Effector memory CD8-positive, alpha-beta T cell (primary cell): ENCODE measurements at places on chromosomes 2 and 18.

- no peak for DNase-seq
Observed at GRCh38 chr2:75702593-75702992, 8.1 kb downstream of the GCFC2 start.

GRCh38 chr2:71857636-71858035 is 290.0 kb downstream of the CYP26B1 start:
- no peak for DNase-seq

- DNase-seq, result no peak
Observed at GRCh38 chr2:31347750-31348149, 66.8 kb downstream of the XDH start.

GRCh38 chr2:80737047-80737446 is 432.5 kb upstream of the LRRTM1 start:
- no peak for DNase-seq

GRCh38 chr2:232400256-232401015 is 6.2 kb upstream of the ALPG start:
- no peak for DNase-seq

GRCh38 chr2:74886811-74887210 is 52.9 kb downstream of the HK2 start:
- no peak for DNase-seq

DNA sequence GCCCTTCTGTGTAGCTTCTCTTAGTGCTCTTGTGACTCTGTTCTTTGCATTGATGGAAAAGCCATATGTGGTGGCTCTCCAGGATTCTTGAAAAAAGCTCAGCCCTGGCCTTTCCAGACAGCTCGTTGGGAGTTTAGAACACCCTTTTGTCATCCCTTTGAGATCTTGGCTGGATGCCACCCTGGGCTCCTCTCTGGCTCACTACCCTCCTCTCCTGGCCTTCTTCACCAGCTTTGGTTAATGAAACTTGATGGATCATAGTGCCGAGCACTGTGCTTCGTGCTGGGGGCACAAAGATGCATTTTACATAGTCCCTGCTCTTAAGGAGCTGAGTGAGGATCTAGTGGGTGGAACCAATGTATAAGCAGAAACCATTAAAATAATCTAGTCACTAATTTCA is 15.6 kb upstream of the FHOD3 start:
- DNase-seq, result no peak

DNA sequence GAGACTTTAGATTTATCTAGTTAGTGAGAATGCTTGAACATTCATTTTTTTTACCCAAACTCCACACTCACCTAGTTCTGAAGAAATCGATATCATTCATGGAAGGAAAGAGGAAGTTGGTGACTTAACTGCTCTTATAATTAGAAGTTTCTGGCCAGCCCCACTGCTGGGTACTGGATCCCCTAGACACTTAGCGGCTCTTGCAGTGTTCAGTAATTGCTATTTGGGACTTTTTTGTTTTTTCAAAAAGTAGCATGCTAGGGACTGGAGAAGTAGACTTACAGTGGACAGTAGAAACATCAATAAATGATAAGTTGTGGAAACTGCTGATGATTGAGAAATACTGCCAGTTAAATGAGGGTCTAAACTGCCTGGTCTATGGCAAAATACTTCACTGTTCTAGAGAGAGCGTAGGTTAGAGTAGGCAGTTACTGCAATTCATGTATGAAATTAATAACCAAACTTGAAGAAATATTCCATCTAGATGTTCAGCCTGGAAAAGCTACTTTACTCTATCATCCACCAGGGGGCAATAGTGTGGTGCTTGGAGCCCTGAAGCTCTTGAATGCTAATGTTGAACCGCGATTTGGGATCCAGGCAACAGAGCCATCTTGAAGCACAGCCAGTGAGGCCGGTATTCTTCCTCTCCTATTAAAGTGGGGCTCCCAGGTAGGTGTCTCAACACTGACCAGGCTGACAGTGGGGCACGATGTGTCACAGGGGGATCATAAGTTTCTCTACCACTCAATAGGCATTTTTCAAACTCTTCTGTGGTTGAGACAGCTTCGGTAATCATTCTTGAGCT is 146.1 kb upstream of the SESTD1 start:
- no peak for DNase-seq

DNA sequence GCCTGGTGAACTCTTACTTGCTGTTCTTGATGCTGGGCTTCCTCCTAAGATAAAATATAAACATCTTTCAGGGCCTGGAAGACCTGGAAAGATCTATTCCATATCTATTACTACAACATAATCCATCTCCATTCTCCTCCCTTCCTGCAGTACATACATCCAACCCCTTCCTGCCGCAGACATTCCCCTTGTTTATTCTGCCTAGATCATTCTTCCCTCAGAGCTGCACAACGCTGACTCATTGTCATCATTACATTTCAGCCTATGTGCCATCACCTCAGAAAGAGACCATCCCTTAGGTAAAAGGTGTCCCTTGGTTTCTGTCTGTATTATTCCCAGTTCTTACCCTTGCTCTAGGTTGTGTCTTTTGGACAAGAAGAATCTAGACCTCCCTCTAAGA is 2.5 kb upstream of the CDH7 start:
- DNase-seq, result no peak

GRCh38 chr2:233449081-233449901 is 95.0 kb downstream of the DGKD start:
- no peak for DNase-seq

DNA sequence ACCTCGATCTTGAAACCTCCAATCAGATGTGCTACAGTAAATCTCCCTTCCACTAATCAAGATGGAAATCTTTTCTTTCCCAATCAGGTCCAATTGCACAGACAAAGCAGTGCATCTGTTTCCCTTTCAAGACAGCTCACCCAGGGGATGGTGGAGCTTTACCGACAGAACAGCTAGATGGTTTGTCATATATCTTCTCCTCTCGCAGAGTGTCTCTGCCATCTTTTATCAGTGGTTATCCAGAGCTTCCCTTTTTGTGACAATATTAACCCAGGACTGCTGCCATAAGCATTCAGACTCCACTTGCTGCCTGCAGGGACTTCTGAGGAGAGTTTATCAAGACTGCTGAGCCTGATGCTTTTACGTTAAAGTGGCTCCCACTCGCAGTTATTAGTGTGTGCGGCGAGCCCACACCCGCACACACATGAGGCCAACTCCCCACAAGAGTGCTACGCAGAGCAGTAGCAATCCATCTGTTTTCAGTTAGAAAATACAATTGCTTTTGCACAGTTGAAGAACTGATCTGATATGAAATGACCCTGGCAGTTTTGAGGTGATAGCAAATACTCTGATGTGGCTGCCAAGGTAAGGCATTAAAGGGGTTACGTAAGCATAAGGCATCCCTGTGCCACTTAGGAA is 398.9 kb downstream of the NCKAP5 start:
- DNase-seq, result no peak

- no peak for DNase-seq
Observed at GRCh38 chr2:68438455-68439303, 28.4 kb downstream of the FBXO48 start.

DNA sequence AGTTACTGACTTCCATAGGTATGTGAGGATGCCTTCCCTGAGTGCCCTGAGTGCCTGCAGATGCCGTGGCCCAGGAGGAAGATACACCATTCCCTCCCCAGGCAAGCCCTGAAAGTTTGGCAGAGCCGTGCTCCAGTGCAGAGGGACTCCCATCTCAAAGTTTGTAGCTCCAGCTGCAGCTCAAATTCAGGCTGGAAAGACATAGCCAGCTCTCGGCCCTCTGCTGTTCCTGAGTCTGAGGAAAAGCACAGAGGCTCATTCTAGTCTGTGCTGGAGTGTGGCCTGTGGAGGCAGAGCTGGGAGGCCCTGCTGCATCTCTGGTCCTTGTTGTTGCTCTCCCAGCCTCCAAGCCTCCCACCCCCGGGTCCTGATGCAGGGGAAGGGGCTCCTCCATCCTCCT is 15.9 kb upstream of the TPO start:
- no peak for DNase-seq

DNA sequence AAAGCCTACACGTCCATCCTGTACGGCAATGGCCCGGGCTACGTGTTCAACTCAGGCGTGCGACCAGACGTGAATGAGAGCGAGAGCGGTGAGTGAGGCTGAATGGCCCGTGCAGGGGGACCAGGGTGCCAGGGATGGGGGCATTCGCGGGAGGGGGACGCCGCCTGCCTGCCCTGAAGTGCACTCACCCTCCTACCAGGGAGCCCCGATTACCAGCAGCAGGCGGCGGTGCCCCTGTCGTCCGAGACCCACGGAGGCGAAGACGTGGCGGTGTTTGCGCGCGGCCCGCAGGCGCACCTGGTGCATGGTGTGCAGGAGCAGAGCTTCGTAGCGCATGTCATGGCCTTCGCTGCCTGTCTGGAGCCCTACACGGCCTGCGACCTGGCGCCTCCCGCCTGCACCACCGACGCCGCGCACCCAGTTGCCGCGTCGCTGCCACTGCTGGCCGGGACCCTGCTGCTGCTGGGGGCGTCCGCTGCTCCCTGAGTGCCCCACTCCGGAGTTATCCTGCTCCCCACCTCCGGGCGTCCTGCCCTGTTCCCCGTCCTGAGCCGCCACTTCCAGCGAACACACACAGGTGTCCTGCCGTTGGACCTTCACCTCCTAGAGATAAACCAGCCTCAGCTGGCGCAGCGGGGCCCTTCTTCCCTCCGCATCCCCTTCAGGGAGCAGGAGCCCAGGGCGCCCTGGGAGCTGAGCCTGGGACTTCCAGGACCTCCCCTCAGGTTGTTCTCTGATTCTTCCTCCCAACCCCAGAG is 2.9 kb downstream of the ALPI start:
- no peak for DNase-seq

- peak; percentile 72 for DNase-seq
Observed at GRCh38 chr2:96142217-96143113, 2.8 kb downstream of the DUSP2 start.

DNA sequence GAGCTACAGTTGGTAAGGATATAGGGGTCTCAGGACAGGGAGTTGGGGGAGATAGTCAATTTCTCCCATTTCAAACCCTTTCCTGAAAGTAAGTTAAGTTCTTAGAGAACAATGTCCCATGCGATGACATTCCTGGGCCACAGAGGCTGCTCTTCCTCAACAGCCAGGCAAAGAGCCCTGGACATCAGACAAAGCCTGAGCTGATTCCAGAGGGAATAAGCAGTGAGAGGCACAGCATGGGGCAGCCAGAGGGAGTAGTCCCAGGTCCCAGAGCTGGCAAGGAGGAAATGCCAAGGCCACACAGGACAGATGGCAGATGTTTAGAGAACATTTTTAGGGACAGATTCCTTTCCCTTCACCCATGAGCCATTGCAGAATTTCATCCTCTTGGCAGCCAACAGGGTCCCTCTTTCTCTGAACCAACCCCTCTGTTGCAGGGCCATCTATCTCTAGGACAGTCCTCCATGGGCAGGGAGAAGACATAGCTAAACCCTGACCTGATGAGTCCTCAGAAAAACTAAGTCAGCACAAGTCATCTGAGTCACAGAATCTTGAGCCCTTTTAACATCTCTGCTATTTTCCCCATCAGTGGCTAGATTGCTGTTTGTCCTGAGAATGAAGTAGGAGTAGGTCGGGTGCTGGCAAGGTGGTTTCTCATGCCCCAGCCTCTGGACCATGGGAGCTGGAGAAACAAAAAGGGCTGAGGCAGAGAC is 81.6 kb upstream of the STPG4 start:
- no peak for DNase-seq

- DNase-seq, result no peak
Observed at GRCh38 chr18:70693246-70693645, 404.4 kb downstream of the SOCS6 start.

GRCh38 chr18:36756242-36756641 is 72.6 kb downstream of the TPGS2 start:
- no peak for DNase-seq

DNA sequence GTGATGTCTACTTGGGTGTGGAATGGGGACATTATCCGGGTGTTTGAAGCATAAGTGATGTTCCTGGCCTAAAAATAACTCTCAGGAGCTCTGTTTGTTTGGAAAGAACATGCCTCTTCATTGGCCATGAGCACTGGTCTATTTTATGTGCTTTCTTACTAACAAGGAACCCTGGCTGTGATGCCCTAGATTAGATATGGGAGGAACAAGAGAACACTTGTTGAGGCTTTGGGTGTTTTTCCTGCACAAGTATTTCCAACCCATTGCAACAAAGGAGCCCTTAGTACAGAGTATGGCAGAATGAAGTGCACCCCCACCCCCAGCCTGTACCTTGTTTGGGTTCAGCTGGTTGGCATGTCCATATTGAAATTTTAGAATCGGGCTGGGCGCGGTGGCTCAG is 95.9 kb downstream of the SLC4A3 start:
- no peak for DNase-seq

- no peak for DNase-seq
Observed at GRCh38 chr2:45140675-45141074, 131.4 kb upstream of the SIX2 start.

GRCh38 chr2:223969856-223970255 is 12.6 kb downstream of the MRPL44 start:
- DNase-seq, result no peak

- DNase-seq, result no peak
Observed at GRCh38 chr18:12048827-12049175, 44.8 kb upstream of the ANKRD62 start.

DNA sequence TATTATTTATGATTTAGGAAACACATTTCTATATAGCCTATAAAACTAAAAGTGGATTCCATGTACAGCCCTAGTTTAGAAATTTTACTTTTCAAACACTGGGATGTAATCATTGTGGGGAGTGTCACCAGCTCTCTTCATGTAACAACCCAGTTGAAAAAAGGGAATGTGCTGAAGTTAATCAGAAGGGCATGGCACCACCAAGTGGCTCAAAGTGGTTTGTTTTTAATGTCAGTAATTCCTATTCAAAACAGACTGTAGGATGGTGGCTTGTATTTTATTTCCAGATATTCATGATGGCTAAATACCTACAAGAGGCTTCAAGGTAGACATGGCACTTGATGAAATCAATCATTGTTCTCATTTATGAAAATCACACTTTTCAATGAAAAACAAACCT is 58.1 kb upstream of the TMEM182 start:
- DNase-seq, result no peak

DNA sequence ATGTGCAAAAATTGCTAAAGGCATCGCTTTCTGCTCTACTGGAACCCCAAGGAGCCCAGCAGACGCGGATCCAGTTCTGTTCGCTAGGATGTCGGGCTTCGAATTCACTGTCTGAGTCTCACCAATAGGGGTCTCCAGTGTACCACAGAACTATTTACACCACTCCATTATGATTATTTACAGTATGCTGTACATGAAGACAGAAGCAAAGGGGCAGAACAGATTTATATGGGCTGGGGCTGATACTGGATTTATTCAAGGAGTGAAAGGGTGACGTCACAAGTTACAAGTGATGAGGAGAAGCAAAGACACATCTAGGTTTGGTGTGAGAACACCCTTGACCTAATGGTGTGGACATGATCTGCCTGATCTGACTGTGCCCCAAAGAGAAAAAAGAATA is 185.3 kb upstream of the ATP5MC3 start:
- DNase-seq, result no peak

DNA sequence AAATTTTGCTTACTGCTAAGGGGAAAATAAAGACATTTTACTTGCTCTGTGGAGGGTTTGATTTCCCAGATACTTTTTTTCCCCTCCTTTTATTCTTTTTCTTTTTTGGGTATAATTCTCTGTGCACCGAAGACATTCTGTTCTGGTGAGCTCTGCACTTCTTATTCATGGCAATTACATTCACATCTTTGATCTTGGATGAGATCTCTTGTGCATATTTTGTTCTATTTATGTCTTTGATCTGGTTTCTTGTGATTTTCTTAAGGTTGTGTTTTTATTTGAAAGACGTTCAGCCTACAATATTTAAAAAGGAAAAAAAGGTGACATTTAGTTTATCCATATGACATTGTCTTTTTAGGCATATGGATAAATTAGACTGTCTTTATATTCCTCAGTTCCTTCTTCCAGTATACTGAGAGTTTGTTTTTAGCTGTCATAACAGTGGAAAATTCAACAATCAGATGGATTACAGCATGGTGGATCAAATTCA is 33.7 kb upstream of the EPHA4 start:
- DNase-seq, result no peak
